ENCODE measurements at places on chromosomes 6 and 20.

GRCh38 chr20:38057351-38057972, 23.9 kb downstream of the RPRD1B start:
- DNase-seq, result no peak

GRCh38 chr6:73965539-73966029, 269.6 kb downstream of the CD109 start:
- DNase-seq, result no peak

GRCh38 chr20:38272398-38272797, 11.9 kb upstream of the KIAA1755 start:
- no peak for DNase-seq

DNA sequence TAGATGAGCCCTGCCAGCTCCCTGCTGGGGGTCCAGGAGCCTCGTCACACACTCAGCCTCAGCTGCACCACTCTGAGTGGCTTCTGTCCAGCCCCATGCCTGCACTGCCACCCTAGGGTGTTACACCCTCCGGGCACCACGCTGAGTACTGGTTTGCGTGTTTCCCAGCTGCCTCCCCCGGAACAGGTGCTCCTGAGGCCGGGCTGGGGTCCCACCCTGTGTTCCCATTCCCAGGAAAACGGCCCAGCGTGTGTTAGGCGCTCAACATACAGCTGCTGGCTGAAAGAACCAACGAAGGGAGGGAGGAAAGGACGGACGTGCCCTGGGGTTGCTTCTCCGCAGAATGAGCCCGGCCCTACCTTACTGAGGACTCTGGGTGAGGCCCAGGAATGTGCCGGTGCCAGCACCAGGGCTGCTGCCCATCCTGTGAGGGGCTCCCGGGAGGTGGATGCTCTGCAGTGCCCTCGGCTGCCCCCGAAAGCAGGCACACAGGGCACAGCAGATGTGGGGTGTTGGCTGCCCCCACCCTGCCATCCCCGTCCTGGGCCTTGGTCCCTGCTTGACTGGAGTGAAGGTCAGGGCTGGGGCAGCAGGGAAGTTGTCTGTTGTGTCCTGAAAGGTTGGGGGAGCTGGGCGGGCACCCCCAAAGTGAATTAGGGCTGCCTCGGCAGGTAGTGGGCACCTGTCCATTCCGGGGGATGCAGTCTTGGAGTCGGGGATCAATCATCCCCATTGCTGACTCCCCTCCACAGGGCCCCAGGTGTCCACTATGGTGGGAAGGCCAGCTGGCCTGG, 16.3 kb downstream of the LAMA5 start:
- no peak for DNase-seq

GRCh38 chr6:7143476-7143974, 35.8 kb downstream of the RREB1 start:
- DNase-seq, result no peak

- DNase-seq, result no peak
These were observed 8.5 kb upstream of the ANGPT4 start for GRCh38 chr20:924639-925038.

DNA sequence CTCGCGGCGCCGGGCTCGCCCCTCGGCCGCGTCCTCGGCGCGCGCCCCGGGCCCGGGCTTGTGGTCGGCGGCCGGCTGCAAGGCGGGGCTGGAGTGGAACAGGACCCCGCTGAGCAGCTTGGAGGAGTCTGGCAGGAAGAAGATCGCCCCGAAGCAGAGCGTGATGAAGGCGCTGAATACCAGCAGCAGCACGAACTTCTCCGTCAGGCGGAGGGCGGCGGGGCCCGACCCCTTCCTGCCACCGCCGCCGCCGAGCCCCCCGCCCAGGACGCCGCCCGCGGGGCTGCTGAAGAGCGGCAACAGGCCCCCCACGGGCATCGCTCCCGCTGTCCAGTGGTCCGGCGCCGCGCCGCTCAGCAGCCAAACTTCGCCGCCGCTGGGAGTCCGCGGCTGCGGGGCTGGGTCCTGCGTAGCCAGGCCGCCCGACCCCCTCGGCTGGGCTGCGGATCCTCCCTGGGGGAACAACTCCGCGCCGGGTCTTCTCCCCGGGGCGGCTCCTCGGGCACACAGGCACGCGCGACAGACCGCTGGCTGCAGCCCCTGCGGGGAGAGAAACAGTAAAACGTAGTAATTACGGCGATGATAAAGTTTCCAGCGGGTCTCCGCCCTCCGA, 707 bp downstream of the MAN1A1 start:
- DNase-seq, result no peak

- no peak for DNase-seq
These were observed 249.2 kb upstream of the PMEPA1 start for GRCh38 chr20:57959018-57959417.

- no peak for DNase-seq
These were observed at the start of gene PCSK2 for GRCh38 chr20:17226410-17227218. TSS of gene PCSK2 (plus strand) at chr20:17227040. CDS start at chr20:17227306, 266 bp downstream.

DNA sequence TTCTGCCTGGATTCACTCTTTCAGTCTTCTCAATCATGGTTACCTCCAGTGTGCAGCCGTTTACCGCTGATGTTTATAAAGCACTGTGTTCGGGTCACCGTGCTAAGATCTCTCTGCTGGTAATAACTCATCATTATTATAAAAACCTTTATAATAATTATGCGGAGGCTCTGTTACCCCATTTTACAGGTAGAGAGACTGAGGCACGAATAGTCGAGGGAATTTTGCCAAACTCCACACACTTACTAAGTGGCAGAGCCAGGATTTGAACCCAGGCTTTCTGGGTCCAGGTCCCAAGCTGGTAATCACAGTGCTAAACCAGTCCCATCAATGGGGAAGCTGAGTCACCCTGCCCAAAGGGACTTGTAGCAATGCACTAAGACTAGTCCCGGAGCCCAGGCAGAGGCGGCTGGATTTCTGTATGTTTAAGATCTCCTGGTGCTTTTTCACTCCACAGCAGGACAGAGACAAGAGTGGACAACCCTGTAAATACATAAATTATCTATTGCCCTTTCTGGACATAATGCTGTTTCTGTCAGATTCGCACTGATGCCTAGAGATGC, 48.1 kb downstream of the SYNJ2 start:
- no peak for DNase-seq

GRCh38 chr6:166942393-166943168, 13.8 kb downstream of the RNASET2 start:
- DNase-seq, result no peak

- no peak for DNase-seq
These were observed 10.5 kb upstream of the RAMACL start for GRCh38 chr6:166596776-166597507.

- DNase-seq, result no peak
These were observed 25.5 kb upstream of the FKBP1A start for GRCh38 chr20:1418350-1418749.

- no peak for DNase-seq
These were observed 62.8 kb upstream of the CD93 start for GRCh38 chr20:23148731-23149570.

- DNase-seq, result no peak
These were observed 528 bp downstream of the NHSL1 start for GRCh38 chr6:138498629-138499302.

GRCh38 chr6:127547215-127547614, 28.1 kb upstream of the MTCL3 start:
- DNase-seq, result no peak

DNA sequence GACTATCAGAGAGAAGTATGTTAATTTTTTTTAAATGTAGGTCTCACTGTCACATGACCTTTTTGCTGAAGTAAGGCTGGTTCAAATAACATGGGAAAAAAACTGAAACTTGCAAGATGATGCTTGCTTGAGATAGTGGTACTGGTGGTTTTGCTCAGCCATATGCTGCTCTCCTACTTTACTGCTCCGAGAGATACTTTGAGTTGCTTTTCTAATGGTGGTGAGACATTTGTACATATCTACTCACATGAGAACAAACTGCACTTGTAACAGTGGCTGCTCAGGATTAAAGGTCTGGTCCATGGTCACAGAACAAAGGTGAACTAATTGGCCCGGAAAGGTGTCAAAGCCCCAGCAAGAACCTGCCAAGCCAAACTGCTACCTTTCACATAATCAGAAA, 106.2 kb upstream of the BEND3 start:
- no peak for DNase-seq

DNA sequence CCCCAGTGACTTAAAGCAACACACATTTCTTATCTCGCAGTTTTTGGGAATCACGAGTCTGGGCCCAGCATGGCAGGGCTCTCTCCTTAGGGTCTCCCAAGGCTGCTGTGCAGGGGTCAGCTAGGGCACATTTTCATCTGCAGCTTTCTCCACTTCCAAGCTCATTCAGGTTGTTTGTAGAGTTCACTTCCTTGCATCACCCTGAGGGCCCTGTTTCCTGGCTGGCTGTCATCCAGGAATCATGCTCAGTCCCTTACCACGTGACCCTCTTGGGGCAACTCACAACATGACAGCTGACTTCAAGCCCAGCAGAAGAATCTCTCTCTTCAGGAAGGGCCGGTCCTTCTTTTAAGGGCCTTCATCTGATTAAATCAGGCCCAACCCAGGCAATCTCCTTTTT, 21.3 kb downstream of the SNAP25 start:
- DNase-seq, result no peak

GRCh38 chr6:156587071-156587470, 190.1 kb upstream of the ARID1B start:
- no peak for DNase-seq

DNA sequence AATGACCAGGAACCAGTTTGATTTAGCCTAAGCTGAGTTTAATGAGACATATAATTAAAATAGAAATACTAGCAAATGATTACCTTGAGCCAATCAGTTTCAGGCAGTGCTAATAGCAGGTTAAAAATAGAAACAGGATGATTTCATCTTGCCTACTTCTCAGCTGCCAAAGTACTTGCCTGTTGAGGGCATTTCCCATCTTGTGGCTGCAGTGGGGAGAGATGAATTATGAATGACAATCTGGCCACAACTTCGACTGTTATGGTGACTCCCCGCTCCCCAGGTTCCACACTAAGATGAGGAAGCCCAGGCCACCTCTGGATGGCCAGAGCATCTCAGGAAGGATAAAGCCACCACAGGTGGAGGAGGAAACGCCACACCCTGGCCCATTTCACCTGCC, 31.3 kb downstream of the MBOAT1 start:
- DNase-seq, result no peak

DNA sequence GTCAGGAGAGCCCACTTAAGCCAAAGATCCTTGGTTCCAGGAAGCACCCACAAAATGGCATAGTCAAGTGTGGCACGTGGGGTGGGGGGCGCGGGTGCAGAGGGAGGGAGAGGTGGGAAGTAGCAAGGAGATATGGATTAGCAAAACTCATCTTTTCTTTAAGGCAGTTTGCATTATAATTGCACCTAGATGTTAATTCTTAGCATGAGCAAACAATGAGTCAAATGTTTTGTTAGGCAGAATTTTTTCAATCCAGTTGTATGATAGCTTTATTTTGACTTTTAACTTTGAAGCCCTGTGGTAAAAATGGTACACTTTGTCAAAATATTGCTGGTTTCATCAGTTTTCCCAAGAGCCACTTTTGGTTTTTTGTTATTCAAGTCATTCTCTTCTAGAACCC, 15.0 kb downstream of the SCAND1 start:
- no peak for DNase-seq

DNA sequence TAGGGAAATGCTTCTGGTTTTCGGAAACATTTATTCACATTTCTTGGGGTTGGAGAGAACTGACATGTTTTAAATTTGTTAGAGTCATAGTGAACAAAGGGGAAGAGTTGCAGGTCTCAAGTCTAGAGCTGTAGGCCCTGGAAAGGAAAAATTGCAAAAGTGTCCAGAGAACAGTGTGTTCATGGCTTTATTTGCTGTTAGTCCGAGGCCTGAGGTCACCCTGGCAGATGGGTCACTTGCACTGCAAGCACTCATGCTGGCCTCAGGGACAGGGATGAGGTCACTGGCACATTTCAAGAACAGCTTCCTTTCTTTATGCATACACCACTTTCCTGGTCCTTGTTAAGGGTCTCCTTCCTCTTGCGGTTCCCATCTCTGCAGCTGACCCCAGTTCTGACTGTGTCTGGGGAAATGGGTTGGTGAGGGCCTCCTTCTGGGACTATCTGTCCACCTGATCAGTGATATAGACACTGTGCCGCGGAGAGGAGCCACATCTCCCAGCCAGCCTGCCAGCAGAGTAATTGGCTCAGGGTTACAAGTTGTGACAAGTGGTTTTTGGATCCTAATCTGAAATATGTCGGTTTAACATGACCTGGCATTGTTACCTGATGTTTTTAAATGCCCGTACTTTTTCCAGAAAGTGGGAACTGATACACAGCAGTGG, 194.0 kb downstream of the EYA4 start:
- no peak for DNase-seq

GRCh38 chr20:61560361-61560853, 308.3 kb downstream of the CDH4 start:
- DNase-seq, result no peak

DNA sequence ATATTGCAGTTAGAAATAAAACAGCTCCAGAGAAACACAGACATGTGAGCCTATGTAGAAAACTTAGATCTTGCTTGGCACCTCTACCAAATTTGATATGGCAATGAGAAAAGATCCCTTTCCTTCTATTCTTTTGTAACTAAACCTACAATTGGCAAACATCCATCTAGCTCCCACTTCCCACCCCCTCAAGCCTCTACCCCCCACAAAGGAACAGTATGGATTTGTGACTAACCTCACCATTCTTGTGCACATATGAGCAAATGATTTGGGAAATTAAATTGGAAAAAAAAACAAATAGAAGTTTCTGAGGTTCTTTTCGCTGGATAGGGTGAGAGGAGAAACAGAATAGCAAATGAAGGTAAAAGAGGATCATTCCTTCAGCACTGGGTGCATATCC, 85.8 kb upstream of the TIAM2 start:
- no peak for DNase-seq

DNA sequence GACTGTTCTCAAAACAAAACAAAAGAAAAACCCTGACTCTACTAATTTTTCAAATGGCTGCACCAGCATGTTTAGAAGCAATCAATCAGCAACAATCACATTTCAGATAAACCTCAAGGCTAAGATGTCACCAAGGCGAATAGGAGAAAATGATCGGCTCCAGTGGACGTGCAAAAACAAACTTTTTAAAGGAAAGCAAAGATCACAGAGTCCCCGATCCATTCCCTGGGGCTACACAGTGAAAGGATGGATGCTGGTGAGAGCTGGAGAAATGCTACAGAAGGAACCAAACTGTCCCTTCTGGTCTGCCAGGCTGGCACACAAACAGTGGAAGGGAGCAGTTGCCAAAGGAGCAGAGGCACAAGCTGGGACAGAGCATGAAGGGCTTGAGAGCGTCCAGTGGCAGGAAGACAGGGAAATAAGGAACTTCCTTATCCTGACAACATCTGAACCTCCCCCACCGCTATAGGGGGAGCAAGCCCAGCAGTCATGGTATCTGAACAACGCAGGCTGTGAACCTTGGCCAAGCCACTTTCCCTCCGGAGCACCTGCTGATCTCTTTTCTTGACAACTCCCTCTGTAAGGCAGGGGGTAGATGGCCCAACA, 73.7 kb upstream of the HIVEP1 start:
- DNase-seq, result no peak

- peak; percentile 8 for DNase-seq
These were observed 85.0 kb upstream of the SMLR1 start for GRCh38 chr6:130742131-130742681.

- no peak for DNase-seq
These were observed 149.4 kb upstream of the SNX9 start for GRCh38 chr6:157673596-157673995.

GRCh38 chr6:163877877-163878639, 463.5 kb downstream of the QKI start:
- DNase-seq, result no peak

- DNase-seq, result no peak
These were observed 114.8 kb downstream of the SCML4 start for GRCh38 chr6:107709341-107709740.
